NCI-H2081 (cell line): ENCODE measurements at places on chromosomes 2 and 18.

GRCh38 chr18:67964462-67964861, 447.9 kb upstream of the DSEL start:
- DNase-seq: no peak

GRCh38 chr2:11102956-11103860, 52.1 kb upstream of the SLC66A3 start:
- DNase-seq: peak; percentile 50

DNA sequence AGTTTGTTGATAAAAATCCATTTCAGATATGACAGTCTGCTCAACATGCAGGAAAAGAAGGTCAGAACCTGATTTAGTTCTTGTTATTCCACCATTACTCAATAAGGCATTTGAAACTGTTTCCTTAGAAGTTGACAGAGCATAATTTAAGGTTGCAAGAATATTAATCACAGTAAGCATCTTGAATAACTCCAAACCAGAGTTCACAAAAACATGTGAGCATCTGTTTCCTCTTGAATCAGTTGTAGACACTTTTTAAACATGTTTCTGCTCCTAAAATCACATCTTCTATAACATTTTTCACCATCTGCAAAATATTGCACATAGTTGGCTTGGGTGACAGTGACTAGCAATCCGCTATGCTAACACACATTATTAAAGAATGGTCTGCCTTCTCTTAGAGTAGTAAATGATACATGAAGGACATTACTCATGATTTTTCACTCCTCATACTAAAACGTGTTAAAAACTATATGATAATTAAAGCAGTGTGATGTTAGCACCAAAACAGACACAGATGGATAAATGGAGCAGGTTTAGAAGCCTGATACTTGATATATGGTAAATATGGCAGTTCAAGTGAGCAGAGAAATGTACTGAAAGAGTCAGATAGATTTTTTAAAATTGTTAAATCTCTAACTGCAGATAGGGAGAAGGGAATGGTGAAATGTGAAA, 30.3 kb downstream of the AKAIN1 start:
- DNase-seq: no peak

GRCh38 chr2:100011272-100011731, 131.1 kb downstream of the AFF3 start:
- no peak for DNase-seq

GRCh38 chr2:119062179-119062578, 96.4 kb downstream of the C1QL2 start:
- no peak for DNase-seq
